Renal pelvis (tissue), 12 donors: ENCODE measurements at places on chromosomes 5 and 9.
A peak's percentile ranks its signal among the peaks of the same experiment; 100 is the strongest.

DNA sequence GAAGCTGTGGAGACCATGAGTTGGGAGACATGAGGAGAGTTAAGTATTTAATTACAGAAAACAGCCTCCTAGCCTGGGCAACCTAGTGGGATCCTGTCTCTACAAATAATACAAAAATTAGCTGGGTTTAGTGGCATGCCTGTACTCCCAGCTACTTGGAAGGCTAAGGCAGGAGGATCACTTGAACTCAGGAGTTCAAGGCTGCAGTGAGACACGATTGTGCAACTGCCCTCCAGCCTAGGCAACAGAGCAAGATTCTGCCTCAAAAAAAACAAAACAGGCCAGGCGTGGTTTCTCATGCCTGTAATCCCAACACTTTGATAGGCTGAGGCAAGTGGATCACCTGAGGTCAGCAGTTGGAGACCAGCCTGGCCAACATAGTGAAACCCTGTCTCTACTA, 52.6 kb downstream of the AQP7 start:
- DNase-seq: no peak

- no peak for DNase-seq
These were observed 621 bp upstream of the GCNT4 start for GRCh38 chr5:75053054-75053303.

GRCh38 chr5:168417731-168418429, 68.4 kb upstream of the RARS1 start:
- no peak for DNase-seq

DNA sequence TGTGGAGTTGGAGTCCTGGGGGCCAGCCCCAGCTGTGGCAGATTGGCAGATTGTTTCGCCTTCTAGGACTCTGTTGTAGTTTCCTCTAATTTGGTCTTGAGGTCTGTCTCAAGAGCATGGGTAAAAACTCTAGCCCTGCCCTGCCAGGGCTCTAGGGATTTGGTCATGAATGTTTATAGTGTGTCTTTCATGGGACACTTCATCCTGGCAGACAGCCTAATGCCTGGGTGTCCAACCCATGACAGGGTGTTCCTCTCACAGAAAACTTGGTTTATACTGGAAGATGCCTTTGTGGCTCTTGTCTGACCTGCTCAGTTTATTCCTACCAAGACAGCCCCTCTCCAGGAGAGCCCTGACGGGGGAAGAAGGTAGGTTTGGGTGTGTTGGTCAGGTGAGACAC, 45.5 kb downstream of the GALNT12 start:
- no peak for DNase-seq

GRCh38 chr5:154751854-154752253, 3.3 kb upstream of the LARP1 start:
- no peak for DNase-seq

DNA sequence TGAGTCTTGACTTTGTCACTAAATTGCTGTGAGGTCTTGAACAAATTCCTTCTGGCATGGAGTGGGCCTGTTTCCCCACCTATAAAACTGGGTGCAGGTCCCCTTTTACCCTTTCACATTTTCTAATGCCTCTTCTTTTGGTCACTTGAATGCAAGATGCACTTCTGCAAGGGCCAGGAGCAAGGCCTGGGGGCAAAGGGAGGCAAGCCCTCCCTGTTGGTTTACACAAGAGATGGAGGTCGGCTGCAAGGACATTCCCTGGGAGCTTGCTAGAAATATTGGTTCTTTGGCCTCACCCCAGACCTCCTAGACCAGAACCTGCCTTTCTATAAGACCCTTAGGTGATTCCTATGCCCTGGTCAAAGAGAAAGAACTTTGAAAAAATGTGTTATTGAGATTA, 5.8 kb downstream of the FOXE1 start:
- no peak for DNase-seq

DNA sequence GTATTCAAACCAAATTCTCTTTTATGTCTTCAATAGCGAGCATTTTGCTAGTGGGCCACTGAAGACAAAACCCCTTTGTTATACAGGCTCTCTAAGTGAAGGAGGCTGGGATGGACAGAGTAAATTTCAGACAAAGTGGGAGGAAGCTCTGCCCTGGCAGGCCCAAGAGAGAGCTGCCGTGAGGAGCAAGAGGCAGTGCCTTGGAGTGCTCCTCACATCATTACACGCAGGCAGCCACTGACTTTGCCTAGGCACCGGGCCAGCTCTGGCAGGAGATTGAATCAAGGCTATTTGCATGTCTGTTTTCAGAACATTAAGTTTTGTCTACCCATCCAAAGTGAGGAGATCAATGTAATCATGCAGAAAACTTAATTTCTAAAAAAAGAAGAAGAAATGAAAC, 167.7 kb downstream of the CCDC192 start:
- DNase-seq: no peak

DNA sequence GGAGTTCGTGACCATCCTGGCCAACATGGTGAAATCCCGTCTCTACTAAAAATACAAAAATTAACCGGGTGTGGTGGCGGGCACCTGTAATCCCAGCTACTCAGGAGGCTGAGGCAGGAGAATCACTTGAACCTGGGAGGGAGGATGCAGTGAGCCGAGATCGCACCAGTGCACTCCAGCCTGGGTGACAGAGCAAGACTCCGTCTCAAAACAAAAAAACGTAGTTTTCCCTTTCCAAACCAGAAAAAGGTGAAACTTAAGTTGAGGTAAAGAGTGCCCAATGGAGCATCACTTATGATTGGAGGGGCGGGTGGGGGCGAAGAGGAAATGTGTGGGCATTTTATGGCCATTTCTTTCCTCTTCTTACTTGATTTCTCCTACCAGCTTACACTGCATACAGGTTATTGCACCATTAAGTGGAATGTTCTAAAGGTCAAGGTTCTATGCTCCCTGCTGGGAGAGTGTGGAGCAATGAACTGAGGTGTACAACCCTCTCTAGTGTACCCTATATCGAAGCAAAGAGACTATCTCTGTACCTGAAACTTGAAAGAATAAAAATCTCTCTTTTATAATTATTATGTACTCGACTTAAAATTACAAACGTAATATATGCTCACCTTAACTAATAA, 136.2 kb downstream of the DEPDC1B start:
- no peak for DNase-seq

DNA sequence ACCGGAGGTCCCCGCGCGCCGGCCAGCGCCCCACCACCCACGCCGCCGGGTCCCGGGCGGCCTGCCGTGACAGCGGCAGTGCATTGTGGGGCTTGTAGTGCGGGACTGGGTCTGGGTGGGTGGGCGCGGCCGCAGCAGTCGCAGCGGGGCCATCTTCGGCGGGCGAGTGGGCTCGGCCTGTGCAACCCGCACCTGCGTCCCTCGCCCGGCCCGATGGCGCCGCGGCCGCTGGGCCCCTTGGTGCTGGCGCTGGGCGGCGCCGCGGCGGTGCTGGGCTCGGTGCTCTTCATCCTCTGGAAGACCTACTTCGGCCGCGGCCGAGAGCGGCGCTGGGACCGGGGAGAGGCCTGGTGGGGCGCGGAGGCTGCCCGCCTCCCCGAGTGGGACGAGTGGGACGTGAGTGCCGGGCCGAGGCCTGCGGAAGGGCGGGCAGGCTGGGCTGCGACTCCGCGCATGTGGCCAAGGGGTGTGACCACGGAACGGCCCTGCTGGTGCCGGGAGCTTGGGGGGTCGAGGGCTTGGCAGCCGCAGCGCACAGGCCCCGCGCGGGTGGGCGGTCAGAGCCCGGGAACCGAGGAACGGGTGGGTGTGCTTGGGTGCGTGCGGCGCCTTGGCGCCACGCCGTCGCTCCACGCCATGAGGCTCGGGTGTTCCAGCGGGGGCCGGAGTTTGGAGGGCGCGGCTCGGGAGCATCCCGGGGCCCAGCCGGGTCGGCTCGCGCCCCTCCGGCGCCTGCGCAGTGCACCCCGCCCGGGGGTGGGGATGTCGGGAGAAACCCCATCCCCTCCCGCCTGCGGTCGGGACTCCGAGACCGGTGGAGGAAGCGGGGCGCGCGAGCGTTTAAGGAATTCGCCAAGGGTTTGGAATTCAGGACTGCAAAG, at the start of gene ARL10:
Gene ARL10, plus strand, starts transcription at position 137 of the 881 bp plus-strand sequence. Its CDS starts 77 bp downstream, at position 214.
- DNase-seq: peak; percentile 24

GRCh38 chr5:172777881-172778814, 7.2 kb upstream of the DUSP1 start:
- DNase-seq: no peak

DNA sequence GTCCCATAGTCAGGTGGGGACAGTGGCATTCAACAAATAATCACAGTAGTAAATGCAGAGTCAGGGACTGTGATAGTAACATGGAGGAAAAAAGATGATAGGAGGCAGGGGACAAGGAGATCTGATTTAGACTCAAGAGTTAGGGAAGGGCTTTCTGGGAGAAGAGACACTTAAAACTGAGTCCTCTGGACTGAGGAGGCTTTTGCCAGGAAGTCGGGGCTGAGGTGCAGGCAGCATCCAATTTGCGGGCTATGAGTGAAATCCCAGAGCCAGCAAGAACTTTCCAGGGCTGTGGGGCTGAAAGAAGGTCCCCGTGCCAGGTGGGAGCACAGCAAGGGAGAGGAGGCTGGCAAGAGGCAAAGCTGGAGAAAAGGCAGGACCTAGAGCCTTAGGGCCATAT, 124.1 kb downstream of the KIF4B start:
- DNase-seq: no peak

DNA sequence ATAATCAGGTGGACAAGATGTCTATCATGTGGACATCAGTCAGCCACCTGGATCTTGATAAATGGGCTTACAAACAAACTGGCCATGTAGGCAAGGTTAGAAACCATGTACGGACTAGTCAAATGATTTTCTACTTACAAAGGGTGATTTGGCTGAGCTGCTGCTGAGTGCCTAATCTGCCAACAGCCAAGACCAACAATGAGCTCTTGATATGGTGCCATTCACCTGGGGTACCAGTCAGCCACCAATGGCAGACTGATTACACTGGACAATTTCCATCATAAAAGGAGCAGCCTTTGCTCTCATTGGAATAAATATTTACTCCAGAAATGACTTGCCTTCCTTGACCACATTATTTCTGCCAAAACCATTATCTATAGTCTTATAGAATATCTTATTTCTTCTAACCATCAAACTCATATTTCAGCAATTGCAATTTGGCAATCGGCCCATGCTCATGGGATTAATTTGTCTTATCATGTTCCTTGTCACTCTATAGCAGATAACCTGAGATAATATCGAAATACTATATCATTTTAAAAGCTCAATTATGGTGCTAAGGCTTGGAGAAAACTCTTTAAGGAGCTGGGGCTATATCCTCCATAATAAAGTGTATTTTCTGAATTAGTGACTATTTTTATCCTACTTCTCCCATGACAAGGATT, 135.1 kb downstream of the SLC25A46 start:
- DNase-seq: no peak

DNA sequence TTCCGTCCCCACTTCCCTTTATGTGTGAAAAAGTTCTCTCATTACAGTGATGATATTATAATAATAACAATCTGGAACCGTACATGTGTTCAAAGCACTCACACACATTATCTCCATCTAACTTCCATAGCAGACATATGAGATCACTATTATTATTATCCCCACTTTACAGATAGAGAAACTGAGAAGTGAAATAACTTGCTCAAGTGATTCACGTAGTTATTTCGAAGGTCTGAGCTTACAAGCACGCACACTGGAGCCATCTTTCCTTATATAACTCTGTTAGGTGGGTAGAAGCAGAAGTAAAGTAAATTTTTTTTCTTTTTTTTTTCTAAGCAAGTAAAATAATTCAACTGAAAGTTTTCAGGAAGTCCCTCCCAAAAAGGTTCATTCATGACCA, 62.9 kb upstream of the PTGER4 start:
- no peak for DNase-seq

DNA sequence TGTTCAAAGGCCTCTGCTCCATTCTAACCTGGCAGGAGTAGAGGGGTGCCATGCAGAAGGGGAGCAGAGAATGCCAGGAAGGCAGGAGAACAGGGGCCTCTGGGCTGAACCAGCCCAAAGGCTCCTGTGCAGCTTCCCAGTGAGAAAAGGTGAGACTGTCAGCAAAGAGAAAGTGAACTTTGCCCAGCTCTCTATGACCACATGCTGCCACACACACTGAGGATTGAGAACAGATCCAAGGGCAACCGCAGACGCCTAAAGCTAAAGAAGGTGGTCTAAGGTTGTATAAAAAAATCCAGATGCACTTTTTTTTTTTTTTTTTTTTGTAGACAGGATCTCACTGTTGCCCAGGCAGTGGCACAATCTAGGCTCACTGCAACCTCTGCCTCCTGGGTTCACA, 51.4 kb downstream of the ALDH7A1 start:
- no peak for DNase-seq
